ENCODE measurements at places on chromosomes 2 and 18.

DNA sequence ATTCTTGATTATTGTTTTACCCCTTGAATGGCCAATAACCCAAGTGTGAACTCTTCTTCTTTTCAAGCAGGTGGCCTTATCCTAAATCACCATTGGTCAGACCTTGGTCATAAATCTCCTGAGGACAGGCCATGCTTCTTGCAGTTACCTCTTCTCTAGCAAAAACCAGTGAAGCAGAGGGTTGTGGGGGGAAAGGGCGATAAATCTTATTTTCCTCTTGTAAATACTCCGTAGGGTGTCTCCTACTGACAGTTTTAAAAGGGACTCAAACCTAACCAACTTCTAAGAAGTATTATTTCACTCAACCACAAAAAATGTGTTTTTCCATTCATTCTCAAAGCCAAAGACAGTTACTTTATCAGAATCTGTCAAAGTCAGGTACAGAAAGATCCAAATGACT, 168.1 kb upstream of the RMP24 start:
- DNase-seq, result no peak

GRCh38 chr2:10284108-10284870, 18.4 kb upstream of the HPCAL1 start:
- peak; percentile 53 for DNase-seq

- DNase-seq, result no peak
Observed at GRCh38 chr2:25598332-25598731, 75.0 kb downstream of the DTNB start.

DNA sequence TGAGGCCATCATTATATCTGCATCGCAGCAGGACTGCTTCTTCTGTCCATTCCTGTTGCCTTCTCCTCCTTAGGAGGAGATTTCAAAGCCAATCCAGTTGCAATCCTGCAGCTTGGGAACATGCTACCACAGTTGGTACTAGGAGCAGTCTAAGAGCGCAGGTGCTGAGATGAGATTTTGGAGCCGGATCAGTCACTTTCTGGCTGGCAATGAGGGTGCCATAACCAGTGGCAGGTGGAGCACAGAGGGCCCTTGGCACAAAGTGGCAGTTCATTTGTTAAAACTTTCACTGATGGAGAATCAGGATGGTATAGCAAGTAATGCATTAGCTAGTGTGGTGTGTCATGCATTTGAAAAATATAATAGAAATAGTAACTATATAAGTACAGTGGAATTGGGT, 173.7 kb upstream of the ATP5MC3 start:
- DNase-seq, result no peak

- DNase-seq, result no peak
Observed at GRCh38 chr2:178205853-178206521, 11.7 kb downstream of the OSBPL6 start.

DNA sequence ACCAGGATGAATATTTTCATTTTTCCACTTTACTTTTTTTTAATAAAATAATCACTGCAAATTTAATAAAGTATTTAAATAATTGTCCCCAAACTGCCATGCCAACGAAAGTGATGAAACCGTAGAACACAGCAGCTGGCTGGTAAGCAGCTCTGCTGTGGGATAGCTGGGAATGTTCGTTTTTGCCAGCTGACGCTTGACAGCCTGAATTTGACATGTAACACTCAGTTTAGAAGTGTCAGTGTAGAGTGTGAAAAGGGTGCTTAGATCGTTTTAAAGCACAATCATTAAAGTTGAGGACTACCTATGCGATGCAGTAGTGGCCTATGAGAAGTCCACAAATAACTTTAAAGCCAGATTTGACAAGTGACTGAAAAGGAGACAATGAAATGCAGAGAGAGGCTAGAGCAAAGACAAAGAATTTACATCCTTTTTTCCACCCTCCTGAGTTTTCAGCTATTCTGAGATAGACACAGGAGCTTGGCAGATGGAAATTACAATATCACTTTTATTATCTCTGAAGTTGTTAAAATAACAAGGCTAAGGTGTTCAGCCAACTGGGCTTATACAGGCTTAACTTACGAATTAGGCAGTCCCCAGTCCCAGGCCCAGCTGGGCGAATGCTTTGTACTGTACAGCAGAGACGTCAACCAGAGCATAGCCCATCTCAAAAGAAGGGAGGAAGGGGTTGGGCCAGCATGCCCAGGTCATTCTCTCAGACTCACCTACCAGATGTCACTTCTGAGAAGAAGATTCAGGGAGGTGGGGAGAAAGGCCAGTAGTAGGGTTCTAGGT, 31.9 kb upstream of the SLC1A4 start:
- no peak for DNase-seq

DNA sequence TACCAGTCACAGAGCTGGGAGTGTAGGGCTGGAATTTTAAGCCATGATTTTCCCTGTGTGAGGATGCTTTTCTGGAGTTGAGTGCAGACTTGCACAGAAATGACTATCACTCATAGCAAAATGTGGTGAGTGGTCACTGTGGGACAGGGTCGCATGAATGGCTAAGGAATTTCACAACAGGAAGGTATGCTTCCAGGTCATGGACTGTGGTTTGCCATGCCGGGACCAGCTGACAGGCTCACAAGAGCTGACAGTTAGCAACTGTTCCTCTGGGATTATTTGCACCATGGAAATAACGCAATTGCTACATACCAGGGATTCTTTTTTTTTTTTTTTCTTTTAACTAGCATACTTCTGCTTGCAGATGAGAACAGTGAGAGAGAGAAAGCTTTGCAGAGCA, 3.8 kb upstream of the UXS1 start:
- DNase-seq, result no peak

DNA sequence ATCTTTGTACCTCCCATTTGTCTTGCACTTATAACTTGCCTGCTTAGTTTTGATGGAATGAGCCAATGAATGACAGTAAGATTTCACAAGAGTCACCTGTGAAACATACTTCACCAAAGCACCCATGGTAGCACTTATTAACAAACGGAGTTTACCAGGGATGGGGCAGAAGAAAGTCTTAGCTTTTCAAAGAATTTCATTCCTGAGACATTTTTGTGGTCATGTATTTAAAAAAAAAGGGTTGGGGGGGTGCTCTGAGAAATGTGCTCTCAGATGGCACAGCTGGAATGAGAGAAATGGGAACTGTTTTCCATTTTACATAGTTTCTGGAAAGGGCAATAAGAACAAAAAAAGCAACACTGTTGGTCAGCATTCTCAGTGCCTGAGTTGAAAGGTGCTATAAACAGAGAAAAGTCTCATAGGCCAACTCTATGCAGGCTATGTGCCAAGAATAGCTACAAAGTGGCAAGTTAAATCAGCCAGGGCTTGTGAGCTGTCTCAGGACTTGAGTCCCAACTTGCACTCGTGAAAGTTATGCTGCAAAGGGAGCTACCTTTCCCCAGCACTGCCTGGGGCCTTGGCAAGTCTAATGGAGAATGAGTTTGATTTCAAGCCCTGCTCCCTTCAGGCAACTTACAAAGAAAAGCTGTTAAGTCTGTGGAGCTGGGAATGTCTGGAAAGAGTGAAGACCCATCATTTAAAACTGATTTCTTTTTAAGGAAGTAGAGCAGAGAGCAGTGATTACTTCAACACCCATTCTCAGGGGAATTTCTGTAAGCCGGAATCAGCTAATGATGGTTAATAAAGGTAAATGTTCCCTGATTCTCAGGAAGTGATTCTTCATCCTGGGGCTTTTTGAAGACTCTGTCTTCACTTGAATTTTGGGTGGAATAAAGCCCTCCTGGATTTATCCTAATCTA, 170.6 kb downstream of the SLC8A1 start:
- no peak for DNase-seq

- no peak for DNase-seq
Observed at GRCh38 chr2:202290970-202291369, 25.4 kb downstream of the NOP58 start.

DNA sequence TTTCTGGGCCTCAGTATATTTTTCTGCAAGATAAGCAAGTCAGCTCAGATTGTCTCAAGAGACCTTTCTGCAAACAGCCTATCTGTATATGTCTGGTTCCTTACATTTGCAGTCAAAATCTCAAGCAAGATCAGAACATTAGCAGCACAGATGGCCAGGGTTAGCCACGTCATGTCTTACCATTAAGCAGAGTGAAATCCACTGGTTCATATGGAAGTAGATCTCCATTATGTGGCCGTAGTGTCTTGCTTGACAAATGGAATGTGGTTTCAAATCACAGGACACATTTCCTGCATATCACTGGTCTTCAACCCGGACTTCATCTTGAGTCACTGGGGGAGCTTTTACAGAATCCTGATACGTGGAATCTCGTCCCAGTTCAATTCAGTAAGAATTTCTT, 500.2 kb downstream of the FBXO15 start:
- no peak for DNase-seq

- DNase-seq, result no peak
Observed at GRCh38 chr2:85253890-85254289, 73.9 kb downstream of the TGOLN2 start.

- no peak for DNase-seq
Observed at GRCh38 chr2:160510617-160511016, 17.0 kb upstream of the RBMS1 start.

DNA sequence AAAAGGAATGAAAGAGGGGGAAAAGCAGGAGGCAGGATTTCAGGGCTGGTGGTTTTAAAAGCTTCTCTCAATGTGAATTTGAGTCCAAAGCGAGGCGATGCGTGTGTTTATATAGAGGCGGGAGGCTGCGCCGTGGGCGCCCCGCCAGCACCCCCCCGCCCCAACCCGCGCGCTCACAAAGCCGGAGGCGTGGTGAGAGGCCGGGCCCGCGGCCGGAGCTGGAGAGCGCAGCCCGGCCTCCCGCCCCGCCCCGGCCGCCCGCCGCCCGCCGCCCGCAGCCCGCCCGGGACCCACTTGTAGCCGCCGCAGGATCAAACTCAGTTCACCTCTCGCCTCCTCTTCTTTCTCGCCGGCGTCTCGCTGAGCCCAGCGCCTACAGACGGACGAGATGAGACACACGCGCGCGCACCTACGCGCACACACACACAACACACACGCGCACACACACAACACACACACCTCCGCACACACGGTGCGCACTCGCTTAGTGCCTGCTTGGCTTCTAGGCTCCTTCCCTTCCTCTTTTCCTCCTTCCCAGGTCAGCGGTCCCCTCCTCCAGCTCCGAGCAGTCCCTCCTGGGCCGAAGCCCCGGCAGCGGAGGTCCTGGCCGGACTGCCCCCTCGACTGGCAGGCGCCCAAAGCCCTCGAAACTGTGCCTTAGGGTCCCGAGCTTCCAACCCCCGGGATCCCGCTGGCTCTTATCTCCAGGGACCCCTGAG, 1.3 kb upstream of the CYP26B1 start:
- DNase-seq, result no peak

DNA sequence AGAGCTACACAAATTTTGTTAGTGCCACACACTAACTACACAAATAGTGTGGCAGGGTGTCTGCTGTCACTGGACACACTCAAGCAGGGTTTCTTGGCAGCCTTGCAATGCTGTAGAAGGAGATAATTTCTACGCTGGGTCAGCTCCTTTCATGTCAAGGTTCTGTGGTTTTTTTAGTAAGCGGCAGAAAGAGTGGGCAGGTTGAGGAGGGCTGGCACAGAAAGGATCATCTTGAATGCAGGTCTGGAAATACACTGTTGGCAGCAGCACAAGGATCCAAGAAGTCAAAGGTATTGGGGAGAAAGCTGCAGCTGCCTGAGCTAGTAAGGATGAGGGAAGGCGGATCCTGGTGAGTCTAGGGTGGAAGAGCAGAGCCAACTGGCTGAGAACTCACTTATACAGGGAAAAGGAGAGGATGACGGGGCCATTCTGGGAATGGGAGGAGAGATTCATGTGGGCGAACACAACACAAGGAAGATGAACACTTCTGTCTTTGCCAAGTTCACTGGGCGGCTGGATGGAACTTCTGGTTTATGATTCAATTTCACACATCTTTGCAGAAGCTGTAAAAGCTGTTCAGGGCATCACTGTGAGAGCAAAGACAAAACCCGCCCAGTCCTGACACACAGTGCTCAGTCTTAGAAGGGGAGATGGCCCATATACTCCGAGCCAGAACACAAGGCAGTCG, 16.9 kb upstream of the CYRIA start:
- no peak for DNase-seq

GRCh38 chr2:37631292-37631691, 40.1 kb downstream of the CDC42EP3 start:
- DNase-seq, result no peak

DNA sequence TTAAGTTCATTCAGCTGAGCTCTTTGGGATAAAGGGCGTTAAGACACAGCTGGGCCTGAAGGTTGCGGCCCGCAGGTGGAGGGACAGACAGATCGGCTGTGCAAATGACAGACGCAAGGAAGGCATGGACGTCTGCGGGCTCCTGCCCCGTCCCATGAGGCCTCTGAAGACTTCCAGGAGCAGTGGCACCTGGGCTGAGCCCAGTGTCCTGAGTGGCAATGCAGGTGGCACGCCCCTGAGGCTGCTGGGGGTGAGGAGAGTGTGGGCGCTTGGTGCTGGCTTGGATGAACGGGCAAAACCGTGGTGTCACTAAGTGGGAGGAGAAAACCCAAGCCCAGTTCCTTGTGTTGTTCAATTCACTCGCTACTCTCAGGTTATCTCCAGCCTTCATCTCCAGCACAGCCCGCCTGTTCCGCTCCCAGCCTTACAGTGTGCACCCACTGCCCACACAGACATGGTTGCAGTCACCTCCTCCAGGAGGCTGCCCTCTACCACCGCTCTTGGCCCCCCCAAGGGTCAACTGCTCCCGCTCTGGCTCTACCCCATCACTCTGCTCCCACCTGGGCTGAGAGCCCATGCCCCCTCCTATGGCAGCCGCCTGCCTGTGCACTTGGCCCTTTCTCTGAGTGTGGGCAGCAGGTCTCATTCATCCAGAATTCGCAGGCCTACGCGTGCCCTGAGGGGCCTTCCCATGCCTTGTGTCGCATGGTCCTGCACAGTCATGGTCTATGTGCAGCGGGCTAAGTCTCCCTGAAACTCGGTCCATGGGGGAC, 50.3 kb downstream of the PTGR3 start:
- DNase-seq, result no peak

- DNase-seq, result no peak
Observed at GRCh38 chr2:85160966-85161960, 28.1 kb downstream of the TCF7L1 start.

DNA sequence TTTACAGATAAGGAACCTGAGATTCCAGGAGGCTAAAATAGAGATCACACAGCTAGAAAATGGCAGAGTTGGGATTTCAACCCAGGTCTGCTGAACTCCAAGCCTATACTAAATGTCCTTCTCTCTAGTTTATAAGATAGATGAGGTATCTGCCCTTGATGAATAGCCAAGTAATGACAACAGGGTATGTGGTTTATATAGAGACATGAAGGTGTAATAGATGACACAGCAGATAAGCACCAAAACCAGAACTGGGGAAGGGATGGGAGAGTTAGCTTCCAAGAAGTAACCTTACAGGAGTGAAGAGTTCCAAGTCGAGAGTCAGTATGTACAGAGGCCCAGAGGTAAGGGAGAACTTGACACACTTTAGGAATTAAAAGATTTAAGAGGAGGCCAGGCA, 104.7 kb upstream of the UBXN4 start:
- no peak for DNase-seq

- no peak for DNase-seq
Observed at GRCh38 chr18:45423659-45424058, 191.6 kb upstream of the SLC14A2 start.

- no peak for DNase-seq
Observed at GRCh38 chr2:159072795-159073194, 104.4 kb downstream of the TANC1 start.

Measured in C1 segment of cervical spinal cord (tissue), 14 donors.